Mucosa of gallbladder (tissue), 1 donor: ENCODE measurements at places on chromosomes 11 and 22. TPM values are rescaled to one million over a fixed set of nuclear protein-coding genes. Genes with fewer than 3 reads are reported as not detected.

- no peak for DNase-seq
These were observed 2.2 kb downstream of the SEC14L2 start for GRCh38 chr22:30398685-30399680.

DNA sequence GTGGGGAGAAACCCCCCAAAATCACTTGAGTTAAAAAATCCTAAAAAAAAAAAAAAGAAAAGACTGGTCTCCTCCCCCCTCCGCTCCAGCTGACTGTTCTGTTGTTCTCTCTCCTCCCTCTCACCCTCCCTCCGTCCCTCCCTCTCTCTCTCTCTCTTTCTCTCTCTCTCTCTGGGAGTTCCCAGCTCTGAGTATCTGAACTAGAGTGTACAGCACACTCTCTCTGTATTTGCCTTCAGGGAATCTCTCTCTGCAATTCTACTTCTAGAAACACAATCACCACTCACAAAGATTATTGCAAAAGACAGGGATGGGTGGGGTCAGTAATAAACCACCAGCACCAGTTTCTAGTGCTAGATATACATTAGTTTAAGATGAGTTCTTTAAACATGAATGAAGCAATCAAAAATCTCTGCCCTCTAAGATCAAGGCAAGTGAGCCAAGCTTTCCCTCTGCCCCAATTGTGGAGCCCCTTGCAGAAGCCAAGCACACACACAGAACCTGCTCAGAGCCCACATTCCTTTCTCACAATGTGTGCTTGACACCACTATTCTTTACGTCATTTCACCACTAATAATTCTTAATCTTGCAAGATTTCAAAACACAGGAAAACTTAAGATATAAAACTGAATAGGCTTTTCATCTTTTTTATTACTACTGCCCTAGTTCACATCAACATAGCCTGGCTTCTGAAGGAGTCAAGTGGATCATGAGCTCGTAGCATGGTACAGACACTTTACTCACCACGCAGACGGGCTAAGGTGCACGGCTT is 133.5 kb downstream of the RBFOX2 start:
- peak; percentile 42 for DNase-seq

GRCh38 chr11:18063125-18063524 is 17.1 kb upstream of the TPH1 start:
- DNase-seq: no peak

GRCh38 chr11:70290361-70291065 is 20.0 kb downstream of the PPFIA1 start:
- DNase-seq: no peak

GRCh38 chr11:100684101-100685065 is 2.7 kb upstream of the ARHGAP42 start:
- DNase-seq: no peak

DNA sequence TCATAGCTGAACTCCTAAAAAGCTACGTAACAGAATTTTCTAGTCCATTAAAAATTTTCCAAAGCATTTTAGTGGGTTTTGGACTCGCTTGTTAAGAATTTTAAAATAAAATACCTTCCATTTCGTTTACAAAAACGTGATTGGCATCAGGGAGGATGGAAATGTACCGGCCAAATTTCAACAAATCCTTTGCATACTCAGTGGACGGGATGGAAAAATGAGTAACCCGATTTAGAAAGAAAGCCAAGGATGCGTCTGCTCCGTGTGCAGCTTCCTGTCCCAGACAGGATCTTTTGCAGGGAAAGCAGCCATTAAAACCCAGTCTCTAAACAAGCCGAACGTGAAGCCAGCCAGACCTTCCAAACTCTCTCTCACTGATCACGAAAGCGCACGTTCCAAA is 15.6 kb downstream of the TMEM184B start:
- peak; percentile 15 for DNase-seq

GRCh38 chr22:42268852-42269410 is 1.5 kb downstream of the TCF20 start:
- DNase-seq: no peak

- DNase-seq: no peak
These were observed 52.6 kb downstream of the RDX start for GRCh38 chr11:110243791-110244190.

DNA sequence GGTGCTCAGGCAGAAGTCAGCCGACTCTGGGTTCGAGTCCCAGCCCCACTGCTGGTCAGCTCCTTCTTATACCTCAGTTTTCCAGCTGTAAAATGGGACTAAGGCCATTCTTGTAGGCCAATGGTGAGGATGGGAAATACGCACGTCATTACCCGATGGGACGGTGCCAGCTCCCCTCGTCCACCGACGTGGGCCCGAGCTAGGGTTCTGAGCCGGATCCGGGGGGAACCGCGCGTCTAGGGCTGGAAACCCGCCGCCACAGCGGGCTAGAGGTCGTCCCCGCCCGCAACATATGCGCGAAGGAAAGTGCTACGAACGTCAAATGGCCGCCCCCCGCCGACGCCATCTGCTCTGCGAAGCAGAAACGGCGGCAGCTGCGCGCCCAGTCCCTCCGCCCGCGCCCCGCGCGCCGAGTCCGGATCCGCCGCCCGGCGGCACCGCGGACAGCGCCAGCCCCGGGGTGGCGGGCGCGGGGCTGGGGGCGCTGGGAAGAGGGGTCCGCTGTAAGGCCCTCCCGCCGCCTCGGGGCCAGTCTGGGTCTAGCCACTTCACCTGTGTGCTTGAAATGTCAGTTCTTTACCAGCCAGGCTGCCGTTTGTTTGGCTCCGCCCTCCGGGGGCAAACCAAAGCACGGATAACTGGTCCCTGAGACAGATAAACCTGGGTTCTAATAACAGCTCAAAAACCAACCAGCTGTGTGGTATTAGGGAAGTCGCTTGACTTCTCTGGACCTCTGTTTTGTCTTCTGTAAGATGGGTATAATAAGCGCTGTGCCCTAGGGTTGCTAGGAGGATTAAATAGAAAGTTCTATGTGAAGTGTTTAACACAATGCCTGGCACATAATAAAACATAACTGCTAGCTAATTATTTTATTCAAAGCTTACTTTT is 103.5 kb upstream of the RCN1 start:
- DNase-seq: no peak

DNA sequence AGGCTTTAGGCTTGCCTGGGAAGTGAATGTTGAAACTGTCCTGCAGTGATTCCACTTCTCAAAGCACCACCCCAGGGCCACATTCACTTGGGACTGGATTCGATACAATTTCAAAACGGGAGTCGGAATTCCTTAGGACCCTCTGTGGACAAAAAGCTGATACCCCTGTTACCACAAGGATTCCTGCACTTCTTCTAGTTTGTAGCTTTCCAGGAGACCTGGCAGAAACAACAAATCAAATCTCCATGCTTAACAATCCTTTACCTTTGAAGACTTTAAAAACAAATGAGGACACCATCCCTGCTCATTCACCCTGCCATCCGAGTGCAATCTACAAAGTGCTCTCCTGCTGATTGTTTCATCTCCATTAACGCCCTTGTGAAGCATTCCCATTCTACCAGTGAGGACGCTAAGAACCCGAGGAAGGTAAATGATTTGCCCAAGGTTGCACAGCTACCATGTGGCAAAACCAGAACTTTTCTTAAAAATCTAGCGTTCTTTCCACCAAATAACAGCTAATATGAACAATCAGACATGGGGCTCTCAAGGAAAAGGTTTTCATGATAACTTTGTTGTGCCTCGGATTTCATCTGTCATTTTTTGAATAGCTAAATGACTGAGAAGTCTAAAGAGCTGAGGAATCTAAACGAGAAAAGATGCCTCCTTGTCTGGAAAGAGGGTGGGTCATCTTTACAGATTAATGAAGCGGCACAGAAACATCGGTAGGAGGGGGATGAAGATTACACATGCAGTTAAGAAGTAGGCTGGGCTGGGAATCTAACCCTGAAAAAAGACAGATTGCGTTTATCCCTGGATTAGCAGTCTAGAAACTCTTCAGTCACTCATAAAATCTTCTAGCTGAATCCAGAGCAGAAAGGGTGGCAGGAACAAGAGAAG is 720 bp upstream of the MPZL2 start:
- DNase-seq: no peak

DNA sequence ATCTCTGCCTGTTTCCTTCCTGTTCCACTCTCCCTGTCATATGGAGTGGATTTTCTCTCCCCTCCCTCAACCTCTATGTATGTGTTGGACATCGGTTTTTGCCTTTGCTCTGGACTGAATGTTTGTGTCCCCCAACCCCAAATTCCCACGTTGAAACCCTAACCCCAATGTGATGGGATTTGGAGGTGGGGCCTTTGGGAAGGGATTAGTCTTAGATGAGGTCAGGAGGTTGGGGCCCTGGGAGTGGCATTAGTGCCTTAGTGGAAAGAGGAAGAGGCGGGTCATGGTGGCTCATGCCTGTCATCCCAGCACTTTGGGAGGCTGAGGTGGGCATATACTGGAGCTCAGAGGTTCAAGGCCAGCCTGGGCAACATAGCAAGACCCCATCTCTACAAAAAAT is 11.6 kb downstream of the TP53AIP1 start:
- DNase-seq: no peak

- DNase-seq: no peak
These were observed 108.5 kb upstream of the USP47 start for GRCh38 chr11:11733246-11733747.

DNA sequence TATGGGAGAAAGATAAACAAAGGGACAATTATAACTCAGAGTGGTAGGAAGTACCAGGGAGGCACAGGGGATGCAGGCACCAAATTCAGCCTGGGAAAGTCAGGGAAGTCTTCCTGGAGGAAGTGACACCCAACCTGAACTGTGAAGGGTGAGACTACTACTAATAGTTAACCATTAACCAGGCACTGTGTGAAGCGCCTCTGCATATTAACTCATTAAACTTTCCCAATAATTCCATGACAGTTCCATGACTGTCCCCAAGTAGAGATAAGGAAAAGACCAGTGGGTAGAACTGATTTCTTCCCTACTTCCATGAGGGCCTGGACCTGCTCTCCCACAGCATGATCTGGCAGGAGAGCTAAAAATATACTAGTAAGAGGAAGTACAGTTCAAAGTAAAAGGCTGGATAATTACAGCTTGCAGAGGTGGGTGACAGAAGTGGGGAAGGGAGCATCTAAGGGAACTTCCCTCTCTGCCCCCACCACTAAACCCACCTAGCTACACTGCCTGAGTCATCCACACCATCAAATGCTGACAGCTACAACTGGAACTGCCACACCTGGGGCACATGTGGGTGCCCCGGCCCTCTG is 4.7 kb upstream of the AP1B1 start:
- DNase-seq: no peak

- no peak for DNase-seq
These were observed 97.6 kb downstream of the EMSY start for GRCh38 chr11:76542436-76542835.

- no peak for DNase-seq
These were observed 74.9 kb downstream of the DEPDC5 start for GRCh38 chr22:31828739-31829138.

DNA sequence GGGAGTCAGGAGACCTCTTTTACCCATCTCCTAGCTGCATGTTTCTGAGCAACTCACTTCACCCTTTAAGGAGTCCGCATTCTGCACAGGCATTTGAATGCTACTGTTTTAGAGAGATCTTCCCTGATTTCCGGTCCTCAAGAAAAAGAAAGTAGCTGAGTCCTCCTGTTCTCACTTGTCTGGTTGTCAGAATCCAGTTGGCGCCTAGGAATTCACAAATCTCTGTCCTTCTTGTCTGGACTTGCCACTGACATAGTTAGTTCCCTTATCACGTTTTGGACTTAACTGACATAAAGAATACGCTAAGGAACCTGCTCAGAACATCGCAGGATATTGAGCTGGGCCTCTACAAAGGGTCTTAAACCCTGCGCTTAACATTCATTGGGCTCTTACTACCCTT is 61.3 kb upstream of the OR5P2 start:
- no peak for DNase-seq

- DNase-seq: no peak
These were observed 131.6 kb downstream of the MAML2 start for GRCh38 chr11:96211436-96211835.

DNA sequence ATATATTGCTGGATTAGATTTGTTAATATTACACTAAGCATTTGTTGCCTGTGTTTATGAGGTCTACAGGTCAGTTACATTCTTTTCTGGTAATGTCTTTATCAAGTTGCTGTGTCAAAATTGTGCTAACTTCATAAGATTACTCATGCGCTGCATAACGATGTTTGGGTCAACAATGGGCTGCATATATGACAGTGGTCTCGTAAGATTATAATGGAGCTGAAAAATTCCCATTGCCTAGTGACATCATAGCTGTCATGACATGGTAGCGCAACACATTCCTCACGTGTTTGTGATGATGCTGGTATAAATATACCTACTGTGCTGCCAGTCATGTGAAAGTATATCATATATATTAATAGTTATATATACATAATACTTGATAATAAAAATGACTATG is 34.2 kb downstream of the POLD3 start:
- DNase-seq: no peak

DNA sequence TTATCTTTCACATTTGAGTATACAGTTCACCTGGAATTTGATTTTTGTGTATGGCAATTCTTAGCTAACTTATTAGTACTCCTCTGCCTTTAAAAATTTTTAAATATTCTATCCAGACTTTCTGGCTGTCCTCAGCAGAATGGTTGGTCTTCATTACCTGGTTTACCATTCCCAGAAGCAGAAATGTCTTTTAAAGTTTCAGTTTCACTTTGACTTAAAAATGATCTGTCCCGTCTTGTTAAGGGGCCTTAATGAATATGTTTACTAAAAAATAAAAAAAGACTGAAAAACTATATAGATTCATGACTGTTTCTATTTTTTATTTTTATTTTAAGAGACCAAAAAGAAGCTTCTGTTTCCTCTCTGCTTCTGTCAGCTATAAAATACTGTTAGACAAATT is 70.5 kb upstream of the TNRC6B start:
- no peak for DNase-seq

- DNase-seq: no peak
These were observed 86.2 kb downstream of the BTBD10 start for GRCh38 chr11:13376838-13377237.

DNA sequence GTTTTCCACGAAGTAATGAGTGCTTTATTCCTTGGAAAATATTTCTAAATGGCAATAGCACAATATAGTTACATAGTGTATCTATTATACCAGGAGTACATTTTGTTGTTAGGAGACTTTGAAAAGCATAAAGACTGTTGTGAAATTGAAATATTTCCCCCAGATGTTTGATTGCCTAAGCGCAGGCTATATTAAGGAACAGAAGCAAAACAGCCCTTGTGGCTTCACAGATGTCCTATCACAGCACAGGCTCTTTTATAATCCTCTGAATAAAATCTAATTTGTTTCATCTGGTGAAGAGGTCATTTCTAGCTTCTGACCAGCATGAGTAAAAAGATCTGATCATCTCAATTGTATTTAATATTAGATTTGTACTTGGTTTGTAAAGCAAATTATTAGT is 48.2 kb downstream of the BSX start:
- no peak for DNase-seq

GRCh38 chr11:118152552-118153471 is at the start of gene SCN4B:
SCN4B (minus strand) TSS chr11:118152823; CDS start chr11:118152673, 150 bp downstream.
- peak; percentile 50 for DNase-seq

CD3G gene
- total RNA-seq: 3.0 TPM

UPK3A gene
- total RNA-seq: 0.40 TPM

BRSK2 gene
- total RNA-seq: 3.3 TPM

CDC45 gene
- total RNA-seq: 1.6 TPM

EPS8L2 gene
- 228 TPM for total RNA-seq

CNTF gene
- total RNA-seq: 0.60 TPM

GRIA4 gene
- total RNA-seq: 0.49 TPM

MS4A1 gene
- total RNA-seq: 0.60 TPM

ASCL2 gene
- 1.1 TPM for total RNA-seq

OR4A47 gene
- not detected for total RNA-seq

SORL1 gene
- 71.3 TPM for total RNA-seq

KCNJ1 gene
- not detected for total RNA-seq

IL18 gene
- total RNA-seq: 34.3 TPM

KIF18A gene
- total RNA-seq: 1.0 TPM

H19 gene
- total RNA-seq: 67.3 TPM

MS4A3 gene
- 0.40 TPM for total RNA-seq

BIK gene
- total RNA-seq: 19.0 TPM
